ENCODE measurements at places on chromosomes 2 and 18. TPM values are rescaled to one million over a fixed set of nuclear protein-coding genes. Genes with fewer than 3 reads are reported as not detected.

The GREB1L gene
- 0.74 TPM for total RNA-seq

The SDC1 gene
- total RNA-seq, result 4.9 TPM

The SAG gene
- not detected for total RNA-seq

The MBD5 gene
- 41.3 TPM for total RNA-seq

The ITGB6 gene
- total RNA-seq, result not detected

The MAP4K3 gene
- total RNA-seq, result 79.7 TPM

The TCF23 gene
- total RNA-seq, result not detected

The ARL4C gene
- 43.3 TPM for total RNA-seq

The SIX3 gene
- total RNA-seq, result 0.49 TPM

Measured in temporal lobe (tissue), 4 donors.